WTC11 (cell line): ENCODE measurements at places on chromosomes 6 and 20. TPM values are rescaled to one million over a fixed set of nuclear protein-coding genes. Genes with fewer than 3 reads are reported as not detected.

Gene SLC22A2
- total RNA-seq: 0.44 to 0.96 TPM (median 0.78 TPM) in 3 replicates

Gene TM9SF4
- total RNA-seq: 44.8 to 54.9 TPM (median 50.6 TPM) in 3 replicates

Gene BPIFB2
- 0.09 TPM in 3 replicates for total RNA-seq

Gene F13A1
- total RNA-seq: 1.0 to 1.3 TPM (median 1.1 TPM) in 3 replicates

Gene TMEM239
- total RNA-seq: not detected in 3 replicates

Gene HLA-G
- 1.1 to 1.7 TPM (median 1.4 TPM) in 3 replicates for total RNA-seq

Gene NRSN1
- total RNA-seq: not detected in 3 replicates
